Esophagus muscularis mucosa (tissue), 4 donors: ENCODE measurements at places on chromosomes 11 and 22. TPM values are rescaled to one million over a fixed set of nuclear protein-coding genes. Genes with fewer than 3 reads are reported as not detected.

DNA sequence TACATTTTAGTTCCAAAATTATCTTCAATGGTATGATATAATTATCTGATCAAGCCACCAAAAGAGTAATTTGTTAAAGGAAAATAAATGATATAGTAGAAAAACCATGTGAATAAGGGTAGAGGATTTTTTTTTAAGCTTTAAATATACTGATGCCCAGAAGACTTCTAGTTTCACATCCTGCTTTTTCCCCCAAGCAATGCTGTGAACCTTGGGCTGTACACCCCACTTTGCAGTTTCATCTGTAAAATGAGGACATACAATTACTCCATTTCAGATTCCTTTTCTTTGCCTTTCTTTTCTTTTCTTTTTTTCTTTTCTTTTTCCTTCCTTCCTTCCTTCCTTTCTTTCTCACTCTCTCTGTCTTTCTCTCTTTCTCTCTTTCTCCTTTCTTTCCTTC is 1125.4 kb downstream of the DLG2 start:
- no peak overlapping the region for H3K4me3 ChIP-seq
- no peaks in the 10 kb centered on the region for H3K27me3 ChIP-seq
- no peaks in the 10 kb centered on the region for H3K36me3 ChIP-seq
- no peaks in the 10 kb centered on the region for H3K4me1 ChIP-seq

The PATE2 gene
- total RNA-seq, result not detected

The APOL5 gene
- total RNA-seq, result not detected

- peaks cover 18% of the 10 kb centered on the region for H3K4me1 ChIP-seq
- H3K36me3 ChIP-seq, result peaks cover 72% of the 10 kb centered on the region
- peaks cover 34% of the 10 kb centered on the region for H3K27me3 ChIP-seq
- no peak overlapping the region for H3K4me3 ChIP-seq
- no peak overlapping the region for H3K27ac ChIP-seq
These were observed 5.2 kb downstream of the PITPNM1 start for GRCh38 chr11:67499808-67500483.

The LMNTD2 gene
- total RNA-seq, result 0.52 TPM

The CFAP300 gene
- total RNA-seq, result 1.6 TPM

GRCh38 chr11:120293038-120293800 is 31.9 kb upstream of the TLCD5 start:
- DNase-seq, result no peak
- no peaks in the 10 kb centered on the region for H3K36me3 ChIP-seq

DNA sequence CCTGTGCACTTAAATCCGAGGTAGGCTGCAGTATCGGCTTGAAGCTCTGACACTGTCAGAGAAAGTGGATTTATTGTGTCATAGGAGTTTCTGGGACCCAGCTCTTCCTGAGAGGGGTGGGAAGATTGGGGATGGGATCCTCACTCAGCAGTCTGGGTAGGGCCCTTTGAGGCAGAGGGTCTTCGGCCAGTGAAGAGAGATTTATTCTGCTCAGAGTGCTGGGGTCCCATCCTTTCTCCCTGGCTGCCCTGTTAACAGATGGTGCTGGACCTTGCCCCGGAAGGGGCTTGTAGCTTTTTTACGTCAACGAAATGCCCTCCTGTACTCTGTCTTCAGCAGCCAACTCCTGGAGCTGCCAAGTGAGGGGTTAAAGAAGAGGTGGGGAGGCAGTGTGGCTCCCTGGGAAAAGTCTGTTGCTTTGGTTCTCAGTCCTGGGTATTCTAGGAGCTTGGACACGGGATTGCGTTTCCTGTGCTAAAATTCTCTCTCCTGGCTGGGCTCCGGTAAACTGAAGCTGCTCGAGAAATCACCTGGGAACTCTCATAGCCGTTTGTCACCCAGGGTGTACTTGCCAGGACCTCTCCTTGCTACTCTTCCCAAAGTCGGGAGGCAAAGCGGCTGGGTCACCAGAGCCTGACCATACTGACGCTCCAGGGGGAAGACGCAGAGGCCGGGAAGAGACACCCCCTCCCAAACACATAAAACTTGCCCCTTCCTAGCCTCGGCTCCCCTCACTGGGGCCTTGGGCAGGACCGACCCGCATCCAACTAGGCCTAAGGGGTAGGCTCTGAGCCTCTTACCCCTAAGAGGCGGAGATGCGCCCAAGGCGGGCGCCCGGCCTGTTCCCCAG is 806 bp upstream of the SMDT1 start:
- DNase-seq, result no peak
- peaks cover 59% of the 10 kb centered on the region for H3K4me1 ChIP-seq
- no peaks in the 10 kb centered on the region for H3K36me3 ChIP-seq
- H3K27me3 ChIP-seq, result no peaks in the 10 kb centered on the region
- H3K27ac ChIP-seq, result peak overlapping the region; percentile 99
- H3K4me3 ChIP-seq, result peak overlapping the region; percentile 73

- H3K27ac ChIP-seq, result no peak overlapping the region
- no peaks in the 10 kb centered on the region for H3K36me3 ChIP-seq
- no peaks in the 10 kb centered on the region for H3K4me1 ChIP-seq
- DNase-seq, result no peak
- no peaks in the 10 kb centered on the region for H3K27me3 ChIP-seq
These were observed 389.1 kb downstream of the ETS1 start for GRCh38 chr11:128198216-128198772.

The CD44 gene
- 212 TPM for total RNA-seq

- no peak overlapping the region for H3K4me3 ChIP-seq
- no peaks in the 10 kb centered on the region for H3K4me1 ChIP-seq
- no peak for DNase-seq
- H3K36me3 ChIP-seq, result peaks cover 10% of the 10 kb centered on the region
These were observed 345.0 kb downstream of the TBC1D22A start for GRCh38 chr22:47107431-47107830.

The AIFM3 gene
- total RNA-seq, result 1.7 TPM

DNA sequence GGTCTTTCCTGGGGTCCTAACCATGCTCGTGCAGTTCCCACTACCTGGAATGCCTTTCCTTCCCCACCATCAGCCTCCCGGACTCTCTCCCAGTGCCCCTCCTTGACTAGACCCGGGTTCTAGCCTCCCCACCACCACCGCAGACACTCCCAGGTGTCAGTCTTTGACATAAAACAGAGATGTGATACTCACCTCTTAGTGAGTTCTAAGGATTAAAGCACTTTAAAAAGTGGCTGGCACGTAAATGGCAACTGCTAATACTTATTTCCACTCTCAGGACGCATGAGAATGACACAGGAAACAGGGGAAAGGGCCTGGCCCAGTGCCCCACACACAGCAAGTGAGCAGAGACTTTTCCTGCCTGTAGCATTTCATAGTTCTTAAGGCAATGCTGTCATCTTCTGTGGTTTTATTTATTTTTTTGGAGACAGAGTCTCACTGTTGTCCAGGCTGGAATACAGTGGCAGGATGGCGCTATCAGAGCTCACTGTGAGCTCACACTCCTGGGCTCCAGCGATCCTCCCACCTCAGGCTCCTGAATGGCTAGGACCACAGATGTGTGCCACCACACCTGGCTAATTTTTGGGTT is 1.9 kb upstream of the SLC25A45 start:
- no peak overlapping the region for H3K4me3 ChIP-seq
- DNase-seq, result no peak
- H3K27ac ChIP-seq, result peak overlapping the region; percentile 95
- H3K4me1 ChIP-seq, result peaks cover 83% of the 10 kb centered on the region
- H3K27me3 ChIP-seq, result no peaks in the 10 kb centered on the region
